ENCODE measurements at places on chromosomes 13 and 19.

DNA sequence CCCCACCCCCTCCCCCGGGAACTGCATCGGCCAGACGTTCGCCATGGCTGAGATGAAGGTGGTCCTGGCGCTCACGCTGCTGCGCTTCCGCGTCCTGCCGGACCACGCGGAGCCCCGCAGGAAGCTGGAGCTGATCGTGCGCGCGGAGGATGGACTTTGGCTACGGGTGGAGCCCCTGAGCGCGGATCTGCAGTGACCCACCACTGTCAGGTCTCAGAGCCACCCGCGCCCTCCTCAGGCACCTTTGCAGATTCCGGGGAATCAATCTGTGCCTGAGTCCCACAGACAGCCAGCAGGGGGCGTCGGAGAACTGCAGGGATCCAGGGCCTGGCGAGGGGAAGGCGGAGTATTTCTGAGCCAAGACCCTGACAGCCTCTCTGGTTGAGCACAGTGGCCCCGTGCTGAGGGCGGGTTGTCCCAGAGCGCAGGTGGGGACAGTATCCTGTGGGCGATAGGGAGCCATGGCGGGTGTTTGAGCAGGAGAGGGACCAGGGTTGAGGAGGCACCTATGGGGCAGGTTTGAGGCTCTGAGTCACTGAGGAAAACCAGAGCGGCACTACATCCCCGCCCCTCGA is 30.4 kb upstream of the CYP4F8 start:
- DNase-seq: peak; percentile 84

DNA sequence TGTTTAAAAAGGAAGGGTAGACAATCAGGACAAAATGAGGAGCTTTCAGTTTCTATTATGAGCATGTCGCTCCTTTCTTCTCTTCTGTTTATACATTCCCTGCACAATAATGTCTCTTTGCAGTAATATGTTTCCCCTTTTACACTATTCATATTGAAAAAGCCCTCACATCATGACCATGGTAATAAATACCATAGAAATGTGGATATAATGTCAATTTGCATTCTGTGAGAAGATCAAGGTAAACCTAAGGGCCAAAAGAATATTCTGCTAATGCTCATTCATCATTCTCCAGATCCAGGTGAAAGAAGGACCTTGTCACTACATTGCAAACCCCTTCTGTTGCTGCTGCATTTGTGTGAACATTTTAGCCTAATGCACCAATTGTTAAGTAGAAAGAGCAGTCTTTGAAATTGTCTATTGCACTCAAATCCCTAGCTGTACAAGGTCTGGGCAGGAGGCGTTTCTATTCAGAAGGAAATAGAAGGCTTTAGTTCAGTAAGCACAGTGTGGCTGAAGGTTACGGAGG is 117.6 kb upstream of the SOX21 start:
- DNase-seq: no peak

DNA sequence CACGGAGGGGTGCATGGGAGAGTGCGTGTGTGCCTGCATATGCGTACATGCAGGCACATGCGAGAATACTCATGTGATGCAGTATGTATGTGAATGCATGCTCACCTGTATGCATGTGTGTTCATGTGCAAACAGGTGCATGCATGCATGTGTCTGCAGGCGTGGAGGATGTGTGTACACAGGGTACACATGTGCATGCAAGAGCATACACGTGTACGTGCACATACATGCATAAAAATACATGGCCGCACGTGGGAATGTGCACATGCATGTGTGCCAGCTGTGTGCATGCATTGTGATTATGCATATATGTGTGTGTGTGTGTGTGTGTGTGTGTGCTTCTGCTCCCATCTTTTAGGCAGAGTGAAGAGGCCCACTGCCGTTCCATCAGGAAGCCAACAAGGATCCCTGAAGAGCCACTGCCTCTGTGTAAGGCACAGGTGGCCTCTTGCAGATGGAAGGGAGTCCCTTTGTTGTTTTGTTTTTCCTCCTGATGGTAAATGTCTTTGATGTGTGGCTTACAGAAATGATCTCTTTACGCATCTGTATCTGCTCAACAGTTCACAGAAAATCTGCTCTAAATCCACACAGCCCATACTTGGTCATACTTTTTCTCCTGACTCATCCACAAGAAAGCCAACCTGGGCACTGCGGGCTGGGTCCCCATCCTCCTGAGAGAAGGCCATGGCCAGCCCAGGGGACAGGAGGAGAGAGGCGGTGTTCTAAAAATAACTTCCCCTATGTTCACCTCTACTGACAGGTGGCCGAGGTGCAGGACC is 50.7 kb downstream of the KLF2 start:
- DNase-seq: no peak

- no peak for DNase-seq
Measured at GRCh38 chr13:21446656-21447055, 12.4 kb downstream of the ZDHHC20 start.

GRCh38 chr13:110037925-110038573 is 251.7 kb upstream of the IRS2 start:
- no peak for DNase-seq

GRCh38 chr13:57632276-57633140 is 964 bp downstream of the PCDH17 start:
- peak; percentile 39 for DNase-seq

DNA sequence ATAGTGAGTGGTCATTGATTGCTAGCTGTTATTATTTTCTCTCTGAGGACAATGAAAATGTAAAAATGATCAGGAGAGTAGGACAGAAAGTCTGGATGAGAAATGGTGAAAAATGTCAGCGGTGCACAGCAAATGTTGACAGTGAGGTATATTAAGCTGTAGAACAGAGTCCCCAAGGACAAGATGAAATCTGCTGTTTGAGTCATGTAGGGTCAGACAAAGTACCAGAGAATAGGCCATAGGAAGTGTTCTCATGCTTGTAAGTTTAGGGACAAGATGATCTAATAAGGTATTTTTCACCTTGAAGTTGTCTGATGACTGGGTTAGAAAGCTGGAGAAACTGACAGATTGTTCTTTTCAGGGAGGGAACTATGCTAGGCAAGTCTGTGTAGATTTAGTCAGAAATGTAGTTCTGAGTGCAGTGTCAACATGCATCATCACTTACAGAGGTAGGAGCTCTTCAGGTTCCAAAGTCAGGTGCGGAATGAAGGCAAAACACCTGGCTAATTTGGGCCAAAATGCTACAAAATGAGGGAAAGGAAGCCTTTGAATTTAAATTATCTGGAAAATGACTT is 369.3 kb downstream of the DLEU7 start:
- no peak for DNase-seq

GRCh38 chr19:5271145-5271544 is 69.5 kb downstream of the PTPRS start:
- no peak for DNase-seq

Measured in head of caudate nucleus (tissue), 42 donors.